ENCODE measurements at places on chromosomes 1 and 21.

- DNase-seq, result no peak
Observed at GRCh38 chr1:7453038-7453437, 318.1 kb upstream of the VAMP3 start.

DNA sequence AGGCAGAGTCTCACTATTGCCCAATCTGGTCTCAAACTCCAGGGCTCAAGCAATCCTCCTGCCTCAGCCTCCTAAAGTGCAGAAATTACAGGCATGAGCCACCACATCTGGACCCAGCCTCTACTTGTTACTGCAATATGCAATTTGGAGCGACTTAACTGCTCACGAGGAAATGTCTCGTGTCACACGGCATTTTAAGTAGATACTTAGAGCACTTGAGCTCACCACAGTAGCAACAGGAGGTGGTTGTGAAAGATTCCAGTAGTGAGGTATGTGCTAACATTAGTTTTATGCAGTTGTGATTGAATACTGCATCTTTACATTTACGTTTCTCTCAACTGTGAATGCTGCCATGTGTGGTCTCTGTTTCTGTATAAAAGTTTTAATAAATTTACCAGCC lies 5.8 kb upstream of the NDUFV3 start:
- no peak for DNase-seq

DNA sequence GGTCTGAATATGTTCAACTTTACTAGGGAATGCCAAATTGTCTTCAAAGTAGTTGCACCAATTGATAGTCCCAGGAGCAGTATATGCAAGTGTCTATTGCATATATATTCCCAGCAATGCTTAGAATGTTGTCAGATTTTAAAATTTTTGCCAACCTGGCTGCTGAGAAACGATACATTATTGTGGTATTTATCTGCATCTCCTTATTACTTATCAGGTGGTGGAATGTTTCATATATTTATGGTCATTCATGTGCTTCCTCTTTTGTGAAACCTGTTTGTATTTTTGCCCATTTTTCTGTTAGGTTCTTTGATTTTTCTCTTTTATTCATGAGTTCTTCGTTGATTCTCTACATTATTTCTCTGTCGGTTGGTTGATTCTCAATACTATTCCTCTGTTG lies 39.5 kb downstream of the COLGALT2 start:
- DNase-seq, result no peak

DNA sequence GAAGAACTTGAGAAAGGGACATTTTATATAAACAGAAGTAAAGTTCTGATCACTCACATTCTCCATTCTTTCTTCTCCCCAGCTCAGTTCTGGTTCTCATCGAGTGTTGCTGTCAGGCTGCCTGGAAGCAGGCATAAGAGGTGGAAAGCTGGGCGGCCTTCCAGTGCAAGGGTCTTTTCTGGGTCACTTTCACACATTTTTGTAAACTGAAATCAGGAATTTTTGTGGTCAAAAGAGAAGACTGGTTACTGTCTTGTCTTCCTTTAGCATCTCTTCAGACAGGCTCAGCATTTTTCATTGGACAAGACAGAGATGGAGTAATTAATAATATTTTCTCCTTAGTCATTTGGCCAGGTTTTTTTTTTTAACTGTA lies 93.7 kb downstream of the CTH start:
- no peak for DNase-seq

DNA sequence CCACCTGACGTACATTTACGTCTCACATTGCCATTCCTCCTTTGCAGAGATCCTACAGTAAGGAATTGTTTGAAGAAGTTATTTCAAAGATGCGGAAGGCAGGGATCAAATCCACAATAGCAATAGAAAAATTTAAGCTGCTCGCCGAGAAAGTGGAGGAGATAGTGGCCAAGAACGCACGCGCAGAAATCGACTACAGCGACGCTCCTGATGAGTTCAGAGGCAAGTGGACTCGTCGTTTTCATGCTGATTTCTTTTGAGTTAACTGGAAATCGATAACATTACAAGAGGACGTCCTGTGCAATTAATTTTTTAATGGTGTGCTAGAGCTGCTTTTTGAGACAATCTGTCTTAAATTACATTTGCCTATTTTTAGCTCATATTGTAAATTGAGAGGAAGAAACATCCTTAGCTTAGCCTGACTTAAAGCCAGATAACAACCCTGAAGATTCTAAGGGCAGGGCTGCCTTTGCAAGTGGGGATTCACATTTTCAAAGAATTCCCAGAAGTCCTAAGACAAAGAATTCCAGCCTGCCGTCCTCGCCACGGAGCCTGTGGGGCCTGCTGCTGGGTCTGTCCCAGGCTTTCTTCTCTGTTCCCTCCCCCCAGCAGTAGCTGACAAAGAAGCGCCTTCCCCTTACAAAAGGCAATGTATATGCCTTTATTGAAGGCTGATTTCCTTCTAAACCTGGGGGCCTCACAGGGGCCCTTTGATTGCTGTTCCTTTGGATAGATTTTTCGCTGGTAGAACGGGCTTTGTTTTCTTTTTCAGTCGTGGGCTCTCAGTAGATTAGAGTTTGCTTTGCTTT lies 31.6 kb upstream of the KIF1B start:
- DNase-seq, result no peak

DNA sequence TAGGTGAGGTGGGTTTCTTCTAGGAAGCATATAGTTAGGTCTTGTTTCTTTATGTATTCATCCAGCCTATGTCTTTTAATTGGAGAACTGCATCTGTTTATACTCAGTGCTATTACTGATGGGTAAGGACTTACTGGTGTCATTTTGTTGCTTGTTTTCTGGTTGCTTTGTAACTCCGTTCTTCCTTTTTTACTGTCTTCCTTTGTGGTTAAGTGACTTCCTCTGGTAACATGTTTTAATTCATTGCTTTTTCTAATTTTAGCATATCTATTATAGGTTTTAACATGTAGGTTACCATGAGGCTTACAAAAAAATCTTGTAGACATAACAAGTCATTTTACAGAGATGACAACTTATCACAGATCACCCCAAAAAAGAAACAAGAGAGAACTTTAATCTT lies 160.8 kb downstream of the VAV3 start:
- DNase-seq, result no peak

- no peak for DNase-seq
Observed at GRCh38 chr1:75276385-75276784, 142.2 kb downstream of the LHX8 start.

GRCh38 chr21:45381865-45382696 lies 22.9 kb upstream of the COL18A1 start:
- DNase-seq, result no peak

- no peak for DNase-seq
Observed at GRCh38 chr1:222370913-222371675, 176.8 kb downstream of the HHIPL2 start.

DNA sequence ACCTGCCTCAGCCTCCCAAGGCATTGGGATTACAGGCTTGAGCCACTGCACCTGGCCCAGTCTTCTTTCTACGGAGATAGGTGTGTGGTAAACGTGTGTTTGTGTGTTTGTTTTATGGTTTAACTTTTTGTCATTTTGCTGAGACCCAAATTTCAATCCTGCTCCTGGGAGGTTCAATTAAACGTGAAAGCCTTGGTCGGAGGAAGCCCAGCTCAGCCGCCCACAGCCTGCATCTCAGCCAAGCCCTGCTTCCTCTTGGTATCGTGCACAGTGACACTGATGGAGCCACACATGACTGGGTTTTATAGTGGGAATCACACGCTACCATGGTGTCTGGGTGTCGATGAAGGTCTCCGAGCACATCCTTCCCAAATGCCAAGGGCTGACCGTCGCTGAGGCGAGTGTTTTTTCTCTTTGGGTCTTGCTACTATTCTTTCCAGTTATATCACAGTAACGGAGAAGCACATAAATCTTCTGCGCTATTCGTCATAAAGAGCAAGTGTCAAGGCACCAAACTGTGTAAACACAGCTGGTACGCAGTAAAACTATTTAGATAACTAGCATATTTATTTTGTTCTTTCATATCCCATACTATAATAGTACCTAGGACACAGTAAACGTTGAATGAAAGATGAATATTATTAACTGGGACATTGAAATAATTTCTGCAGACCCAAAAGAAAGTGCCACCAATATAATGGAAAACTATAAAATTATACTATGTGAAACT lies 39.3 kb downstream of the HLCS start:
- DNase-seq, result no peak

- no peak for DNase-seq
Observed at GRCh38 chr1:109312246-109312645, 5.4 kb upstream of the MYBPHL start.

GRCh38 chr1:198904321-198904720 lies 265.5 kb downstream of the PTPRC start:
- DNase-seq, result no peak

- DNase-seq, result no peak
Observed at GRCh38 chr1:213876531-213876930, 111.2 kb upstream of the PROX1 start.

DNA sequence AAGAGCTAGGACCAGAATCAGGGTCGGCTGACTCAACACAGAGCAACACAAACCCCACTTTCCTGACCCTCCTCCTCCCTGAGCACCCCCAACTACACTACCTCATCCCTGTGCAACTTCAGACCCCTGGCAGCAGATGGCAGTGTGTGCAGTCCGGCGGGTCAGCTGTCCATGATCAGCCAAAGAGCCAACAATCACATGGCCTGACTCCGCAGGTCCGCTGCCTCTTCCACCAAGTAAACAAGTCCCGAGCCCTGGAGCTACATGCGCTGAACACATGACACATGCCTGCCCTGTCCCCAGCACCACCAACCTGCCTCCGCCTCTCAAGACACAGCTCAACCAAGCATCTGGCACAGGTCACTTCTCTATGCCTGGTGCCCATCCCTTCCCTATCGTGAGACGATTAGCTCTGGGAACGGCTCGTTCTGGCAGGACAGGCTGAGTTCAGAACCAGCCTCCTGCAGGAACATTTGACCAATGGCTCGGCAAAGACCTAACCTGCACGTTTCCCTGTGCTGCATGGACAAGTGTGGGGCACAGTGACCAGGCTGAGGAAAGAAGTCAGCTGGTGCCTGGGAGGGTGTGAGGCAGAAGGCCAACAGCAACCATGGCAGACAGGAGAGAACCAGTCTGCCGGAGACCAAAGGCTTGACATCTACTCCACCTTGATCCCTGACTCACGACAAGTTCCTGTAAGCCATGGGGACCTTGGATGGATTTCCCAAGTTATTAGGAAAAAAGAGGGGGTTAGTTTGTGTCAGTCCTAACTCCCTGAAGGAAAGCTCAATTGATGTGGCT lies 60.3 kb downstream of the CD46 start:
- DNase-seq, result no peak

DNA sequence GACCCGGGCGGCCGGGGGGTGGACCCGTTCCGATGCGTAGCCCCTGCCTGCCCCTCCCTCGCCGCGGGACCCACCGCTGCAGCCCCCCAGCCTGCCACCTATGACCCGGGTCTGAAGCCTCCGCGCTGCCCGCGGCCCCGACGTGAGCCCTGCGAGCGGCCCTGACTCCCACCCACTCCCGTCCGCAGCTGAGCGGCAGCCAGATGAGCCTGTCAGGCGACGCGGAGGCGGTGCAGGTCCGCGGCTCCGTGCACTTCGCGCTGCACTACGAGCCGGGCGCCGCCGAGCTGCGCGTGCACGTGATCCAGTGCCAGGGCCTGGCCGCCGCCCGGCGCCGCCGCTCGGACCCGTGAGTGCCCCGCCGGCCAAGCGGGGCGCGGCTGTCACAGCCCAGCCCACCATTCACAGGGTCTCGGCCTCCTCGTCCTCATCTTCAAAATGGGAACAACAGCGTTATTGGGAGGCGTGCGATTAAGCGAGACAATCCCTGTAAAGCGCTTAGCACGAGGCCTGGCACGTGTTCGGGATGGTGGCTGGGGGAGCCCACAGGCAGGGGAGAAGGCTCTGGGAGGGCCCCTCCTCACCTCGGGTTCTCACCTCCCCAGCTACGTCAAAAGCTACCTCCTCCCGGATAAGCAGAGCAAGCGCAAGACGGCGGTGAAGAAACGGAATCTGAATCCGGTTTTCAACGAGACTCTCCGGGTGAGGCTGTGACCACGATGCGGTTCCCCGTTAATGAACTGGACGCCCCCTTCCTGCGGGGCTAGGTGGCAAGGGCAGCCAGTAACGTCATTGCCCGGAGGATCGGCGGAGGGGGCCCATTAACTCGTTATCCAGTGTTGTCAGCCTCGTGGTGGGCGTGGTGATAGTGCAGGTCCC lies 8.2 kb downstream of the SYTL1 start:
- DNase-seq, result no peak

GRCh38 chr1:119593805-119594204 lies 54.3 kb downstream of the ZNF697 start:
- no peak for DNase-seq

- DNase-seq, result no peak
Observed at GRCh38 chr1:219660666-219661463, 48.0 kb upstream of the ZC3H11B start.

DNA sequence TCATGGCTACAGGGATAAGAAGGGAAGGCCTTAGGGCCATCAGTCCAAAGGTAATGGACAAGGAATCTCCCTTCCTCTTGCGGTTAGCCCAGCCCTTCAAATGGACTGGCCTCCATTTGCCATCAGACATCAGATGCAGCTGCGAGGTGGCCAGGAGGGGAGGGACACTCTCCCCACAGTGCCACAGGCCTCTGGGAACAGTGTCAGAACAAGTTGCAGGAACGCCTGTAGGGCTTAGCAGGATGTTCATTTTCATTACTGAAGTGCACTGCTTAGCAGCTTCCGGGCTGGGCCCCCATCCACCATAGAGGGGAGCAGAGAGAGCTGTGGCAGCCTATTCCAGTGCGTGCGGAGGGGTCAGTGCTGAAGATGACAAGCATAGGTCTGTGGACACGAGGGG lies 127.5 kb downstream of the GALNT2 start:
- no peak for DNase-seq

DNA sequence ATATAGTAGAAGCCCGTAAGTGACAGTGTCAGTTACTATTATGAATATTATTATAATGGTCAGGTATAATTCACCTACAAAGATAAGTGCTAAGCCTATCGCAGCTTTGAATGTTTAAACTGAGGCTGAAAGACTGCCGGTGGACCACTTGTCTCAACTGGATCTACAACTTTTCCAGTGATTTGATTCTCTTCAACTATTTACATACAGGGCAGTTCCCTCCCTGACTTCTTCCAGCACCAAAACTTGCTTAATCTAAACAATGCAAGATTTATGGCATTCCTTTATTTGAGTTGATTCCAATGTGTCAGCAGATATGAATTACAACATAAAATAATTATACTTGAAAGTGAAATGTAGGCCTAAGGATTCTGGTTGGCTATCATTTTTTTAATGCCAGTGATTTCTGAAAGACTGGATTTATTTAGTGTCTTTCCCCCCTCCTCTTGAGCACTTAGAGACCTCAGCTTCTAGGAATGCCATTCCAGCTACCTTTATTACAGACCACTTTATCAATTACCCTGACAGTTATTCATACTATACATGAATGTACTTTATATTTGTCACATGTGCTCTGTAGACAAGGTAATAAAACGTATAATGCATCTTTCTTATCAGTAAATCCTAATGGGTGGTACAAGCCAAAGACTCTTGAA lies 153.3 kb upstream of the C8B start:
- DNase-seq, result no peak
